ENCODE measurements at places on chromosomes 5 and 9. TPM values are rescaled to one million over a fixed set of nuclear protein-coding genes. Genes with fewer than 3 reads are reported as not detected.

The NDUFA8 gene
- total RNA-seq, result 106 TPM

GRCh38 chr9:77714077-77714549, 66.0 kb upstream of the GNA14 start:
- H3K4me1 ChIP-seq, result no peaks in the 10 kb centered on the region
- H3K4me3 ChIP-seq, result no peak overlapping the region
- H3K27ac ChIP-seq, result no peak overlapping the region
- H3K27me3 ChIP-seq, result no peaks in the 10 kb centered on the region

GRCh38 chr5:105630803-105631202, 2039.9 kb downstream of the EFNA5 start:
- no peak overlapping the region for H3K27ac ChIP-seq
- H3K4me3 ChIP-seq, result no peak overlapping the region
- H3K27me3 ChIP-seq, result no peaks in the 10 kb centered on the region
- no peaks in the 10 kb centered on the region for H3K36me3 ChIP-seq
- no peak for DNase-seq

GRCh38 chr5:36581070-36581469, 25.3 kb upstream of the SLC1A3 start:
- no peak overlapping the region for H3K4me3 ChIP-seq
- H3K36me3 ChIP-seq, result no peaks in the 10 kb centered on the region
- H3K4me1 ChIP-seq, result no peaks in the 10 kb centered on the region
- H3K27me3 ChIP-seq, result no peaks in the 10 kb centered on the region
- no peak overlapping the region for H3K27ac ChIP-seq

DNA sequence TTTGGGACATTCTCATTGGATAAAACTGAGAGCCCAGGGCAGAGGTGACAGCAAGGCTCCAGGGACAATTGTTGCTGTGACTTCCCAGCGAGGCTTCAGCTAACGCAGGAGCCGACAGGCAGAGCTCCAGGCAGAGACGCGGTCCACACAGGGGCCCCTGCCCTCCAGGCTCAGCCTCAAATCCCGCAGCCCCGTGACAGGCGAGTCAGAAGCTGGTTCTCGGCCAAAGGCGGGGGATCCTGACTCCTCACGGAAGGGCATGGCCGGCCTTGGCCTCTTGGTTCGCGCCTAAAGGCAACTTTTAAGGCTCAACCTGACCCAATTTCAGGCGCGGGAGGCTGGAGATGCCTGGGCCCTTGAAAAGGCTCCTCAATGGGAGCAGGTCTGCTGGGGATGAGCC, 21.3 kb downstream of the SLC12A7 start:
- no peaks in the 10 kb centered on the region for H3K27me3 ChIP-seq
- H3K36me3 ChIP-seq, result peaks cover 58% of the 10 kb centered on the region
- no peaks in the 10 kb centered on the region for H3K4me1 ChIP-seq
- H3K4me3 ChIP-seq, result no peak overlapping the region

DNA sequence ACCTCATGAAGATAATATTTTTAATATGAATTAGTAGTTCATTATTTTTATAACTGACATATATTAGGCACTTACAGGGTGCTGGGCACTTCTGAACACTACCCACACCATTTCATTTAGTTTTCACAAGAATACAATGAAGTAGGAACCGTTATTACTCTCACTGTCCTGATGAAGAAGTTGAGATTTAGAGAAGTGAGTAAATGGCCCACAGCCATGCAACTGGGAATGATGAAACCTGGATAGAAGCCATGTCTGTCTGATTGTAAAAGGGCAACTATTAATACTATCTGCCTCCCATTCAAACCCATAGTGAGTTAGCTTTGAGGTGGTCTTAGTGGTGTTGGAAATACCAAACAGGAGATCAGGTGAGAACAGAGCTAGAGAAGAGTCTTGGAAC, 29.6 kb upstream of the OTULINL start:
- no peaks in the 10 kb centered on the region for H3K36me3 ChIP-seq
- H3K27me3 ChIP-seq, result no peaks in the 10 kb centered on the region
- no peak overlapping the region for H3K27ac ChIP-seq
- no peaks in the 10 kb centered on the region for H3K4me1 ChIP-seq

The ZFP2 gene
- total RNA-seq, result 3.9 TPM

- H3K27ac ChIP-seq, result no peak overlapping the region
- H3K27me3 ChIP-seq, result peaks cover 47% of the 10 kb centered on the region
- H3K4me3 ChIP-seq, result no peak overlapping the region
These were observed 32.6 kb downstream of the PAX5 start for GRCh38 chr9:37001459-37001858.

- no peaks in the 10 kb centered on the region for H3K36me3 ChIP-seq
- H3K4me3 ChIP-seq, result no peak overlapping the region
- DNase-seq, result no peak
- H3K27ac ChIP-seq, result no peak overlapping the region
- H3K27me3 ChIP-seq, result no peaks in the 10 kb centered on the region
These were observed 141.2 kb upstream of the SLC28A3 start for GRCh38 chr9:84481636-84482218.

The NR5A1 gene
- not detected for total RNA-seq

- no peaks in the 10 kb centered on the region for H3K27me3 ChIP-seq
- no peaks in the 10 kb centered on the region for H3K4me1 ChIP-seq
- no peak for DNase-seq
- H3K4me3 ChIP-seq, result no peak overlapping the region
- H3K27ac ChIP-seq, result no peak overlapping the region
These were observed 35.3 kb downstream of the ERBIN start for GRCh38 chr5:65961633-65962032.

DNA sequence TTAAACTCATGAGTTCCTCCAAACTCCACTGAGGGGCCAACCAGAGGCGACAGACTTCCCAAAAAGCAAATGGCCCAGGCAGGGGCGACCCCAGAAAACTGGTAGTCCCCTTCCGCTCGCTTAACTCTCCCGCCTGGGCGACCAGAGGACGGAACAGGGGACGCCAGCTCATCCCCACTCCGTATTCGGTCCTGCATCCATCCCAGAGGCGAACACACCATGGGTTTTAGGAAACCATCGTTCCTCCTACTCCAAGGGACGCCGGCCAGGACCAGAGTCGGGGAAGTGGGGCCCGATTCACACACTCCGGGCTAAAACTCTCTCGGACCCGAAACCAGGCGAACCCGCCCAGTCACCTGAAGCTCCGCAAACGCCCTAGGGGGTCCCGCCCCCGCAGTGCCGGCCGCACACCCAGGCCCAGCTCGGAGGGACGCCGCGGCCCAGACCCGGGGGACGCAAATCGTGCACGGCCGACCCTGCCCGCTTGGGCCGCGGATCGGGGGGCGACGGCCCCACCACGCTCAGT, 478 bp downstream of the TEX10 start:
- no peaks in the 10 kb centered on the region for H3K27me3 ChIP-seq
- peak overlapping the region; percentile 90 for H3K27ac ChIP-seq
- H3K36me3 ChIP-seq, result no peaks in the 10 kb centered on the region
- H3K4me3 ChIP-seq, result peak overlapping the region; percentile 82

- no peak overlapping the region for H3K27ac ChIP-seq
- no peaks in the 10 kb centered on the region for H3K27me3 ChIP-seq
- H3K36me3 ChIP-seq, result no peaks in the 10 kb centered on the region
- DNase-seq, result no peak
- no peak overlapping the region for H3K4me3 ChIP-seq
These were observed 103.8 kb downstream of the DRD1 start for GRCh38 chr5:175340180-175340579.

The QRFP gene
- total RNA-seq, result not detected

All from sigmoid colon (tissue), 7 donors.